Stimulated activated CD4-positive, alpha-beta T cell treated with anti-CD3 and anti-CD28 coated beads, TNF-alpha, amount 100 ng/mL, for 4 hours (primary cell): ENCODE measurements at places on chromosomes 6 and 20.

- DNase-seq = no peak
These were observed 66.3 kb downstream of the YTHDF1 start for GRCh38 chr20:63149531-63150192.

GRCh38 chr20:16209951-16210361 lies 363.3 kb downstream of the KIF16B start:
- DNase-seq = no peak

DNA sequence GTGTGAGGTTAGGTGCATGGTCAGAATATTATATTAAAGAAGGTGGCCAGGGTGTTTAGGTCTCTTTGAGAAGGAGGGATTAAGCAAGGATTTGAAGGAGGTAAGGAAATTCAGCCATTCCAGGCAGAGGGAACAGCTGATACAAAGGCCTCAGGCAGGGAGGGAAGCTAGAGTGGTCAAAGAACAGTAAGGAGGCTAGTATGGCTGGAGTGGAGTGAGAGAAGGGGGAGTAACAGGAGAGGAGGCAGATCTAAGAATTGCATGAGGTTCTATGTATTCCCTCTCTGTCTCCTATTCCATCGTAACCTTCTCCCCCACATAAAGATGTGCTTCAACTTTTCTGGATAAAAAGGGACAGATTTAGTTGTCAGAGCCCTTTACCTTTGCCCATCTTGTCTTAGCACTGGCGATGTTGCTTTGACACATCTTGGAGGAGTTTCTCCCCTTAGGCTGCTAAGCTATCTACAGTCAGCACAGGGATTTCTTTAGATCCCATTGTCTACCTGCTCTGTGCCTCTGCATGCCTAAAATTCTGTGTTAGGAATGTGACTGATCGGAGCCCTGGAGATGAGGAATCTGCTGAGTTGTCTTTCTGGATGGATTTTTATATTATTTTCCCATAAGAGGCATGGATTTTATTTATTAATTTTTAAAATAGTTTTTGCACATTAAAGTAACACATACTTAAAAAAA lies 59.9 kb downstream of the KLHL31 start:
- no peak for DNase-seq

- no peak for DNase-seq
These were observed 35.7 kb downstream of the CSNK2A1 start for GRCh38 chr20:507761-508332.

GRCh38 chr6:130679684-130680083 lies 147.5 kb upstream of the SMLR1 start:
- no peak for DNase-seq

GRCh38 chr6:158382491-158382890 lies 70.2 kb downstream of the TULP4 start:
- DNase-seq = no peak

DNA sequence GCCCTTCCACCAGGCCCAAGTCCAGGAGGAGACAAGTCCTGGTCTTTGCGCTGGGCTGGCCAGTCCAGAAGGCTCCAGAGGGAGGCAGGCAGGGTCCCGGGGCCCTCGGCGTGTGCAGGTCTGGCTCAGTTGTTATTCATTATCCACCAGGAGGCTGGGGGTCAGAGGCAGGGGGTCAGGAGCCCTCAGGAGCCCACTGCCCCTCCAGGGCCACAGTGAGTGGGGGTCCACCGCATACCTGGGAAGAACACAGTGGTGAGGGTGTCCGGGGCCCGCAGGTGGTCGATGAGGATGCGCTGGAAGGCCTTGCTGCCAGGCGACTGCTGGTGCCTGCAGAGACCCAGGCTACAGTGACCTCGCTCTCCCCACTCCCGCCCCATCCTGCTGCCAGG lies 4.4 kb upstream of the C20orf144 start:
- no peak for DNase-seq

GRCh38 chr6:127205036-127205435 lies 61.6 kb upstream of the RNF146 start:
- no peak for DNase-seq

DNA sequence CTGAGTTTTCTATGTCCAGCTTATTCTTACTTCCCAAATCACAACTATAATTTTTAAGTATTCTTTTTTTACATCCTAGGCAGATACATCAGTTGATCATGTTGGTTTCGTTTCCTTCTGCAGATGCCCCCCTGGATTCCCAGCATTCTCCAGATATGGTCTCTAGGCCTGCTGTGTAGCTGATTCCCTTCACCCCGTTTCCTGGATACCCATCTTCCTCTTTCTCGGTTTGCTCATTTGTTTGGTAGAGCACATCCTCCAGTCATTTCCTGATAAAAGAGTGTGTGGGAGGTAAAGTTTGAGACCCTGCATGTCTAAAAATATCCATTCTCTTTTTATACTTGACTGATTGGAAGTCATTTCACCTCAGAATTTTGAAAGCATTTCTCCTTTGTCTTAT lies 66.4 kb downstream of the ANKS1A start:
- DNase-seq = no peak

- no peak for DNase-seq
These were observed 16.9 kb downstream of the SRC start for GRCh38 chr20:37362821-37363220.

DNA sequence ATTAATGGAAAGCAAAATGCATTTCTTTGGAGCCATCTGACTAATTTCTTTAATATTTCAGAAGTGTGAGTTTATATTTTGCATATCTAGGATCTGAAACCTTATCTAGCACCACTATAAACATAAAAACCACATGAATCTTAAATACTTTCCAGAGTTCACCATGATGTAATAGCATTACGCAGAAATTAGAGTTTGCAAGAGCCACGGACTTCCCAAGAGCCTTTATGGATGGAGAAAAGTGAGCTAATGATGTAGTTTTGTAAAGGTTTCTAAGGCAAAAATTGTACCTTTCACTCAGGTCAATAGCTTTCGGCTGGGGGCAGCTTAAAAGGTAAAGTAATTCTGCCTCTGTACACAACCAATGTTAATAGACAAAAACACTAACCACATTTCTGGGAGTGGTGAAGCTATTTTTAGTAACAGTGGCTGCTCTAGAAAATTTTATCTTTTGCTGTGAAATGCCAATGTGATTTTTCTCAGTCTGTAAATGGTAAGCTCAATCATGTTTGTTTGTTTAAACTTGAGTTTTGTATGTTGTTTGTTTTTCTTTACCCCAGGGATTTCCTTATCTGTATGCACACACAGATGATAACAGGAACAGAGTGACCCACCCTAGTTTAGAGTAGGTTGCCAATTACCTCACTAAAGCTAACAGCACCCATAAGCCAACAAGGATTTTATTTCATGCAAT lies 80.5 kb downstream of the FILIP1 start:
- no peak for DNase-seq

DNA sequence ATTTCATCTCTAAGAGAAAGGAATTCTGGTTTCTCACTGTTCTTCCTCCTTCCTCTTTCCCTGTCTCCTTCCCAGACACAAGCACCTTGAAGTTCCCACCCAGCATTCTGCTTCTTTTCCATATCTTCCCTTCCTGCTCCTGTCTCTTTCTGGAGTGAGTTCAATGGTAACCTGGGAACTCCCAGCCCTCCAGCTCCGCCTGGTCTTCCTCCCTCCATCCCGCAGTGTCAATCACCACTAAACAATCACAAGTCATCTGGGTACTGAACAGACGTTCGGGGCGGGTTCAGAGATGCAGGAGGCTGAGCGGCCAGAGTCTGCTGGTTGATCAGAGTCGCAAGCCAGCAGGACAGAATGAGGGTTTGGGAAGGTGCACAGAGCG lies 7.7 kb downstream of the TTBK1 start:
- DNase-seq = no peak

GRCh38 chr20:51450984-51451383 lies 91.5 kb downstream of the NFATC2 start:
- no peak for DNase-seq

DNA sequence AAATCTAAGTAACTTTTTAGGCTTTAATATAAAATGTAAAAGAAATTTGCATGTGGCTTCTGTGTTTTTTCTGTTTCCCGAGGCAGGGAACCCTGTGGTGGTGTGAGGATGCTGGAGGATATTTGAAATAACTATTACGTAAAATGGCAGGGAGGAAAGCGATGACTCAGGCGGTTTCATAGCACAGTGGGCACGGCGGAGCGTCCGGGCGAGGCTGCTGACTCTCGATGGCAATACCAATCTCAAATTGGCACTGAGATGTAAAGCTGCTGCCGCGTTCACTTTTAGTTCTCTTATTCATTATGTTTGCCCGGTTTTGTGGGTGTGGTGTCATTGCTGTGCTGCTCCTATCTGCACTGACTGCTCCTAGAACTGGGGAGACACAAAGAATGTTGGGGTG lies 254.3 kb downstream of the THBS2 start:
- no peak for DNase-seq

DNA sequence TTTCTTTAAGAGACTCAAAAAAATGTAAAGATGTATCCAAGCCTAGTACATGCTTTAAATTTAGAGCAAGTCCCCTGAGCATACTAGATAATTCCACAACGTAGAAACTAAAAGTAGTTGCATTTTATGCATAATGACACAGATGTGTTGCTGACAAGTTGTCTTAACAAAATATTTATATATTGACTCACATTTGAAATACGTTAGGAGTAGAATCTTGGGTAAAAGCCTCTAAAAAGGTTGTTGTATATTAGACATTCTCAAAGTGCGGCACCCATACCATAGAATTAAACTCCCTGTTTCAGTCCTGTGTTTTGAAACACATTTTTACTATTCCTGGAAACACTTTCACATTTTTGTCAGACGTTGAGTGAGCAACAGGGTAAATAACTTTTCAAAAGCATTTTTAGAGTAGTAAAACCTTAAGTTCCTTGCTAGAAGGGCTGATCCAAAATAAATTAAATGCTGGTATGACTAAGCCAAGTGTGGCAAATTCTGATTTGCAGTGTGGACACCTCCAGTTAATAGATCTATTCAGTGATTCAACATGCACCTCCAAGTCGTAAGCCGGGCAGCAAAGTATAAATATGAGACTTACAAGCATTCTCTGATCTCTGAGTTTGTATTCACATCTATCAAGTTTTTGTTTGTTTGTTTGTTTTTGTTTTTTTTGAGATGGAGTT lies 97.5 kb downstream of the GMDS start:
- DNase-seq = no peak

- no peak for DNase-seq
These were observed 265.5 kb downstream of the TBX18 start for GRCh38 chr6:84498905-84499304.

DNA sequence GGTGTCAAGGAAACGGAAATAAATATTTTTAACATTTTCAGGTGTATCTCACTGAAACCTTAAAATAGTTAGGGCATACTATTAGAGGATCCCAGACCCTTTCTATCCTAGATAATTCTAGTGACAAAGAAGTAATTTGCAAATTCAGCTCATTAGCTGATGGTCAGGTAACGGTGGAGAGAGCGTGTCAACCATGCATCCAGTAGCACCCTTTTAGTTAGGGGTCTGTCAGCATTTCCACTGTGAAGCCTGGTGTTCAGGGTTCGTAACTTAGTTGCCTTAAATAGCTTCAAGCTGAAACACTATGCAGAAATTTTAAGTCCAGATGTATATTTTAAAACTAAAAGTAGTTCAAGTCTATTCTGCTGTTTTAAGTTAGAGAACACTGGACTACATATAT lies 48.5 kb upstream of the SUPT3H start:
- DNase-seq = no peak

- no peak for DNase-seq
These were observed 67.2 kb upstream of the MLIP start for GRCh38 chr6:54044059-54044458.

- DNase-seq = no peak
These were observed 99.5 kb downstream of the ADTRP start for GRCh38 chr6:11679099-11679498.
